Neural crest cell (in vitro differentiated cells): ENCODE measurements at places on chromosomes 2 and 18.
A peak's percentile ranks its signal among the peaks of the same experiment; 100 is the strongest.

- DNase-seq, result no peak
These were observed 32.9 kb downstream of the KCNE4 start for GRCh38 chr2:223084873-223085272.

- no peak for DNase-seq
These were observed 9.3 kb downstream of the L3MBTL4 start for GRCh38 chr18:6405237-6406074.

DNA sequence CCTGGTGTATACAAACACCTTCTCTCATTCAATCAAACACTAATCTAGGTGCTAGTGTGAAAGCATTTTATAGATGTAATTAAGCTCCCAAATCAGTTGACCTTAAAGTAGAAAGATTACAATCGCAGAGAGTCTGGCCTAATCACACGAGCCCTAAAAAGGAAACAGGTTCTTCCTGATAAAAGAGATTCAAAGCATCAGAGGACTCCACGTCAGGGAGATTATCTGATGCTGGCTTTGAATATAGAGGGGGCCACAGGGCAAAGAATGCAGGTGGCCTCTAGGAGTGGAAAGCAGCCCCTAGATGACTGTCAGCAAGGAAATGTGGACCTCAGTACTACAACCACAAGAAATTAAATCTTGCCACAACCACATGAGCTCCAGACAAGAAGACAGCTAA lies 28.2 kb upstream of the ZC3H15 start:
- no peak for DNase-seq

DNA sequence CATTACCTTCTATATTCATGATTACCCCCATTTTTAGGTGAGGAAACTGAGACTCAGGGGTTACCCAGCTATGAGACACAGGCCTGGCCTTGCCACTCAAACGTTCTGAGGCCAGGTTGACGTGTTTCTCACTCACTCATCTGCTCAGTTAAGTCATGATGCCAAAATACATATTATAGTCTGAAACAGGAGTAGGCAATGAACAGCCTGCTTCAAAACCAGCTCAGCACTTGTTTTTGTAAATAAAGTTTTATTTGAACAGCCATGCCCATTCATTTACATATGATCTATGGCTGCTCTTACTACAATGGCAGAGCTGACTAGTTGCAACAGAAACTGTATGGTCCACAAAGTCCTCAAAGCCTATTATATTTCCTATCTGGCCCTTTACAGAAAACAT lies 74.1 kb upstream of the SMAD2 start:
- DNase-seq, result no peak

DNA sequence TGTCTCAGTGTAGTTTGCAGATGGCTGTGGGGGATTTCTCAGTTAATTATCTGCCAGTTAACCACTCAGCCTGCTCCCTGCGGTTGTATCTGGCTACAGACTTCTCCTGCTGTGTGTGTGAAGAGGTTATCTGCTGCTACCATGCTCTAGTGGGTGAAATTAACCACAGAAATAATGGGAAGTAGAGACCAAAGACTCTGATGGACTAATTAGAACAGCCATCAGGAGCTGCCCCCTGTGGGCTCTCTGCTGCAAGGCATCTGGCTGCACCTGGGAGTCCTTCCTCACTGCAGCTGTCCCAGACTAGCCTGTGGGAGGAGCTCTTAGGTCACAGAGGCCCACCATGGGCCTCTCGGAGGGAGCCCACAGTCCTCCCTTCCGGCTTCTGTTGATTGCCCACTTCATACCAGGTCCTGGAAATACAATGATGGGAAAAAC lies 66.6 kb downstream of the CTIF start:
- no peak for DNase-seq

DNA sequence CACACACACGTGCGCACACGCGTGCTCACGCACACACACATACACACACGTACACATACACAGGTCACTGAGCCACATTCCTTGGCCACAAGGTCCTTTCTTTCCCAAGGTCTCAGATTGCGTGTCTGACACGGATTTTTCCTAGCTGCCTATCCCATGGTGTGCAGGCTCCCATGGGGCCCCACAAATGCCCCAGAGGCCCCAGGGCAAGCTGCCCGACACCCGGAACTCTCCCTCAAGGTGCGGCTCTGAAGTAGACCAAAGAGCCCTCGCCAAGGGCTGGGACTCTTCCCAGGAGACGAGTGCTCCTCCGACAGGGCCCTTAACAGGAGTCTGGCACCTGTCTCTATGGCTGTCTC lies 46.7 kb downstream of the SDC1 start:
- no peak for DNase-seq

- DNase-seq, result no peak
These were observed 173.2 kb upstream of the GULP1 start for GRCh38 chr2:188118431-188118830.

GRCh38 chr2:122873951-122874350 lies 1118.5 kb downstream of the TSN start:
- no peak for DNase-seq

DNA sequence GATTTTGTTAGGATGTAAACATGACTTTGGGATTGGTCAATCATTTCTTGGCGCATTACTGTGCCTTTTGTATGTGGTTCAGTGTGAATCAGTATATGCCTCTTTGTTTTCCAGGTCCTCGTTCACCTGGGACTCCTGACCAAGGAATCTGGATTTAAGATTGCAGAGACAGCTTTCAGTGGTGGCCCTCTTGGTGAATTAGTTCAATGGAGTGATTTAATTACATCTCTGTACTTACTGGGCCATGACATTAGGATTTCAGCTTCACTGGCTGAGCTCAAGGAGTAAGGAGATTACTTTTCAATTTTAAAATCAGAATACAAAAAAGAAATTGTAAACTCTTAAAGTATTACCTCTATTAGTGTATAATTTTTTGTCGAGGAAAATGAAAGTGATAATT lies 87.6 kb downstream of the MGAT5 start:
- no peak for DNase-seq

GRCh38 chr18:32271672-32272208 lies 81.9 kb downstream of the MEP1B start:
- DNase-seq, result peak; percentile 22

DNA sequence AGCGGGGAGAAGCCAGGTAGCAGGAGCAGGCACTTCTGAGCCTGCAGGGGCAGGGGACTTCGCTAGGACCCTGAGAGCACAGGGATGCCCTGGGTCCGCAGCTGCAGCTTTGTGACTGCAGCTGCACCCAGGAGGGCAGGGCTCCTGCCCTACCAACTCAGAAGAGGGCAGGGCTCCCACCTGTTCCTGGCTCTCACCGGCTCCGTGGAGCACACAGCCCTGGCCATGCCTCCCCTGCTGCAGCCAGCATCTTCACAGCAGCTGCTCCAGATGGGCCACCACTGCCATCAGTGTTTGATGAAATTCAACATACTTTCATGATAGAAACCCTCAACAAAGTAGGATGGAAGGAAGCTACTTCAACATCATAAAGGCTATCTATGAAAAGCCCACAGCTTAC lies 92.7 kb downstream of the FAM210A start:
- DNase-seq, result no peak

- no peak for DNase-seq
These were observed 156.6 kb downstream of the DYSF start for GRCh38 chr2:71609958-71610357.
